IMR-90 (cell line): ENCODE measurements at places on chromosomes 2 and 18. TPM values are rescaled to one million over a fixed set of nuclear protein-coding genes. Genes with fewer than 3 reads are reported as not detected.

DNA sequence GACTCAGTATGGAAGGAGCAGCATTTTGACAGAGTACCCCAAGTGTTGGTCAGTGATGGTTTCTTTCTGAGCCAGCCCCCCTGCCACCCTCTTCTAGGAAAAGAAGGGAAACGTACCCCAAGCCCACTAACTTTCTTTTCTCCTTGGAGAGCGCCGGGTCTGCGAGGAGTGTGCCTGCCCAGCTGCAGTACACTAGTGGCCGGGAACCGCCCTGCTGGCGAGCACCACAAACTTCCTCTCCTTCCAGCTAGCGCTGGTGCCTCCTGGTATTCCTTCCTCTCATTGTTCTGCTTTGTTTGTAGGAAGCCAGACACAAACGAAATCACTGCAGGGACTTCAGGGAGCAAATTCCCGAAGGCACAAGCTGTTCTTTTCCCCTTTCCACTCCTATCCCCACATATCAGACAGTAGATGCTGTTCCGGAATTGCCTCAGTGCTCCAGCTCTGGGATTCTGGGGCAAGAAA, 1.8 kb downstream of the CCDC85A start:
- DNase-seq, result no peak

- DNase-seq, result no peak
These were observed 30.7 kb upstream of the PPM1B start for GRCh38 chr2:44137872-44138551.

DNA sequence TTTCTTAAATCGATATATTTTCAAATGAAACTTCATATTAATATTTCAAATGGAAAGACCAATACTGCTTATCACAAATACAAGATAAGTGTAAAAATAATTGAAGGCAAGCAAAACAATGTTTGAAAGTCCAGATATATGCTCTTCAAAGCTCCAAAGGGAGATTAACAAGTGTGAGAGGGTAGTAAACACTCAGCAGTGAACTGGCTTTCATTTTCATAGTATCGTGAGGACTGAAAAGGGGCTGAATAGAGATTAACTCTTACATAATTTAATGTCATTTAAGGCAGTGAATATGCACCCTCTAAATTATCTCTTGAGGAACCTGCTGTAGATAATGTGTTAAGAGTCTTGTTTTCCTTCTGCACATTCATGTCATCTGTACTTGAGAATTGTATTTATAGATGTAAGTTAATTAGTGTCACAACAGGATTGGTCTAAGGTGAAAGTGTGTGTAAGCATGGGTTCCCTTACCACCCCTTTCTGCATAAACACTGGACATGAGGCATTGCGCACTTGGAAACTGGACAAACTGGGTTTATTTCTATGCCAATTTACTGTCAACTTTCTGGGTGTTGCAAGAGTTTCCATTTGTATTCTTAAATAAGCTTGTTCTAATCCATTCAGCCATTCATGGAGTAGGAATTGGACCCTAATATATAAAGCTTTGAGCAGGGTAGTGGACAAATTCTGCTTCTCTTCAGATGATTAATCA, 76.7 kb upstream of the SESTD1 start:
- DNase-seq, result no peak

The ABCG5 gene
- not detected in 2 replicates for total RNA-seq

- DNase-seq, result no peak
These were observed 178.9 kb downstream of the LNPK start for GRCh38 chr2:175823002-175823706.

DNA sequence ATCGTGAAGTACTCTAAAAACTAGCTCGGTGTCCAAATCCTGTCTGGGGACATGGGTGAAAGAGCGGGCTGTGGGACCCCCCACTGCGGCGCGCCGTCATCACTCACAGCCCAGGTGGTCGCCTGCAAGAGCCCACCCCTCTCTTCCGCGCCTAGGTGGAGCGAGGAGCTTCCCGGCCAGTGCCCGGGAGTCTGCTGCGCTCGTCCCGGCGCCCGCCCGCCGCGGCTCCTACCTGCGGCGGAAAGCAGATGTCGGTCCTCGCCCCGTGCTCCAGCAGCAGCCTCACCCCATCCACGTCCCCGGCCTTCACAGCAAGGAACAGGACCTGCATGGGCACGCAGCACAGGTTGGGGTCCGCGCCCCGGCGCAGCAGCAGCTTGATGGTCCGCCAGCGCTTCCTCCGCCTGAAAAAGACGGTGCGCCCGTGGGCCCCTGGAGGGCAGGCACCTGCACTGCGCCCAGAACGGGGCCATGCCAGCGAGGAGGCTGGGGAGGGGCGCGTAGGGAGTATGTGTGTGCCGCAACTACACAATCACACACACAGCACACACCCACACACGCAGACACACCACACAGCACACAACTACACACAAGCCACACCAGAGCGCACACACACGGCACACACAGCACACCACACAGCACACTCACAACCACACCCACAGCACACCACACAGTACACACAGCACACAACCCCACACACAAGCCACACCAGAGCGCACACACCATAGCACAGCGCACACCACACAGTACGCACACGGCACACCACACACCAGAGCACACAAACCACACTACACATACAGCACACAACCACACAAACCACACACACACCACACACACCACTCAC, 37.4 kb downstream of the ANKMY1 start:
- DNase-seq, result no peak
